Posterior cingulate gyrus (tissue), 11 donors: ENCODE measurements at places on chromosomes 16 and 17.
A peak's percentile ranks its signal among the peaks of the same experiment; 100 is the strongest.

DNA sequence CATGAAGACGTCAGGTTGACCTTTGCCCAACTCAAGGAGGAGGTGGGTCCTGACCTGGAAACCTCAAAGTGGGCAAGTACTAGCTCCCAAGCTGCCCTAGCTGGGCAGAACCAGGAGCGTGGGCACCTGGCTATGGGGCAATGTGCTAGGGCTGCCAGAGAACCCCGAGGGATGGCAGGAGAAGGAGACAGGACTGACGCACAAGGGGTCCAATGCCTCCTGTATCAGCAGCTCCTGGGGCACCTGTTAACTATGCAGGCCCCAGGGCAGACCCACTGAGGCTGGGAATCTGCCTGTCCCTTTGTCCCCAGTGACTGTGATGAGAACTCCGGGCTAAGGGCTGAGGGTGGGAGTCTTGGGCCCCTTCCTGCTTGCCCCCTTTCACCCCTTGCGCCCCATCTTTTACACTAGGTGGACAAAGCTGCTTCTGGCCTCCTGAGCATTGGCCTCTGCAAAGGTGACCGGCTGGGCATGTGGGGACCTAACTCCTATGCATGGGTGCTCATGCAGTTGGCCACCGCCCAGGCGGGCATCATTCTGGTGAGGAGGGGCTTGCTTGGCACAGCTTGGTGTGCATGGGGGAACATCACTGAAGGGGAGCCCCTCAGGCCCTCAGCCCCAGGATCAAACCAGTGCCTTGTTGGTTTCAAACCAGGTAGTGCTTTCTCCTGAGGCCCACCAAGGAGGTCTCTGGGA lies 7.7 kb downstream of the CHAD start:
- DNase-seq, result peak; percentile 68

DNA sequence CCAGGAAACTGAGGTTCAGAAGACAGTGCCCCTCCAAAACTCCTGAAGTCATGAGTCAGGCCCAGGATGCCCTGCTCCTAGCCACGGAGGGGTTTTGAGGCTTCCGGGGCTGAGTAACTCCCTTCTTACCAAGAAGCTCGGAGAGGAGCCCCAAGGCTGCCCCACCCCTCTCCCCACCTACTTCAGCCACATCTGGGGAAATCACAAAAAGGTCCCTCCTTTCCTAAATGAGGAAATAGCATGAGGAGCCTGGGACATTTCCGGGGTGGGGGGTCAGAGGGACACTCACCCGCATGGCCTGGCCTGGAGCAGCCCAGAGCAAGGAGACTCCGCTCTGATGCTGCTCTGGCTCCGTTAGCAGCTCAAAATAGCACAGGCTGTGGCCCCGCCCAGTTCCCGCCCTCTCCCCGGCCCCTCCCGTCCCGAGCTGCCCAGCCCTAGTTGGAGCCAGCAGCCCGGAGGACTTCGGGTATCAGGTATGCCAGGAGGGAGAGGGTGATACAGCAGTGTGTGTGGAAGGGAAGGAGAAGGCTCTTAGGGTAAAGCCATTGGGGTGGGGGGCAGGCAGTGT lies 40.1 kb downstream of the MYO18A start:
- DNase-seq, result no peak

DNA sequence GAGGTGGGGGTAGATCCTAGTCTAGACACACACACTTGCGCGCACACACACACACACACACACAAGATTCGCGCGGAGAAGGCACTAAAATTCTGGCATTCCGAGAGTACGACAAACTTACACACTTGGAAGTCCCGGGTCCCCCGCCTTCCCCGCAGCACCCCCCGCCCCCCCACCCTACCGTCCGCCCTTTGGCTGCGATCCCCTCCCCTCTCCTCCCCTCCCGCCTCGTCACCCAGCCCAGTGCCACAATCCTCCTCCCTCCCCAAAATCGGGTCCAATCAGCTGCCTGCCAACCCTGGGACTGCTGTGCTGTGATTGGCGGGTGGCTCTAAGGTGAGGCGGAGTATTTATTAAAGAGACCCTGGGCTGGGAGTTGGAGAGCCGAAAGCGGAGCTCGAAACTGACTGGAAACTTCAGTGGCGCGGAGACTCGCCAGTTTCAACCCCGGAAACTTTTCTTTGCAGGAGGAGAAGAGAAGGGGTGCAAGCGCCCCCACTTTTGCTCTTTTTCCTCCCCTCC lies at the start of gene SOX9:
SOX9 (plus strand) TSS at position 379 of the 522 bp plus-strand sequence. CDS start 372 bp downstream, outside the sequence.
- peak; percentile 95 for DNase-seq

DNA sequence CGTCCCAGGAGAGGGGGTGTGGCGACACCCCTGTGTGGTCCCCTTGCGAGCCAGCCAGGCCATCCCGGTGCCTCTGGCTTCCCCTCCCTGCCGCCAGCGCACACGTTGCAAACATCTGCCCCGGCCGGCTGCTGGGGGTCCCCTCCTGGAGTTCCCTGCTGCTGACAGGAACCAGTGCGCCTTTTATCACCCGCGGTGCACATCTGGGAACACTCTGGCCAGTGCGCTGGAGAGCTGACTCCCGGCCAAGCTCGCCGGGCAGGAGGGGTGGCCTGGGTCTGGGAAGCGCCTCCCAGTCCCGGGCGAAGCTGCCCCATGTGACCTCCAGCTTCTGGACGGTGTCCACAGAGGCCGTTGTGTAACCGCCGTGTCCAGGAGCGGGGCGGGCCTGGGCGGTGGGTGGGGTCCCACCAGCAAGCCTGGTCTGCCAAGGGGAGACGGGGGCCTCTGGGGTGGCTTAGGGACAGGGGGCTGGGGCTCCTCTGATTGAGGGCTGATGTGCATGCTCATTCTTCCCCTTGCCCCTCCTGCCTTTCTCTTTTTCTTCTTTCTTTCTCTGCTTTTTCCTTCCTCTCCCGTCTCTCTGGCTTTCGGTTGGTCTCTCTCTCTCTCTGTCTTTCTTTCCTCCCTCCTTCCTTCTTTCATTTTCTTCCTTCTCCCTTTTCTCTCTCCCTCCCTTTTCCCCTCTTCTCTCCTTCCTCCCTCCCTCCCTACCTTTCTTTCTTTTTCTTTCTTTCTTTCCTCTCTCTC lies 25.2 kb upstream of the CIBAR2 start:
- DNase-seq, result peak; percentile 98

GRCh38 chr16:1089822-1090619 lies 6.0 kb downstream of the C1QTNF8 start:
- no peak for DNase-seq

GRCh38 chr16:48408688-48409087 lies 23.5 kb upstream of the SIAH1 start:
- DNase-seq, result peak; percentile 61

DNA sequence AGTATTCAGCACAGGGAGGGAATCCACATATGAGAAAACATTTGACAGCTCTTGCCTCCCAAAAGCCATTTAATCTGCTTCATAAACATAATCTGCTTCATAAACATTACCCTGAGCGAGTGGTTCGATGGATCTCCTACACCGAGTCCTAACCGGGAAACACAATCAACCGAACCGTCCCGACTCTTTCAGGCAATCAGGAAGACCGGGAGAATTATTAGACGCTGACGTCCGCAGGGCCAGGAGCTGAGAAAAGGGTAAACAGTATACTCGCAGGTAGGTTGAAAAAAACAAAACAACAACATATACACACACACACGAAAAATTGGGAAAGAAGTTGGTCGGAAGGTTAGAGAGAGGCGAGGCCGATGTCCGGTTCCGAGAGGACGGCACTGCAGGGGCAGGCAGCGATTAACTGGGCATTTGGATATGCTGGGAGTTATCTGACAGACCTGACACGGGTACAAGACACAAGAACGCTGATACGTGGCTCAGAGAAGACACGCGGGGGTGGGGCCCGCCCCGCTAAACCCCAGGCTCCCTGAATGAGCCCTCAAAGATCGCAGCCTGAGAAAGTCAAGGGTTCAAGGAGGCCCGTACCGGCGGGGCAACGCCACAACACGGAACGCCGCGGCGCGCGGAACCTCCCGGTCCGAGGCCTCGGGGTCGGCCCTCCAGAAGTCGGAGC lies 585 bp downstream of the AP1G1 start:
- no peak for DNase-seq

- DNase-seq, result no peak
These were observed 46.1 kb downstream of the CYTH1 start for GRCh38 chr17:78735832-78736525.

- no peak for DNase-seq
These were observed 22.7 kb downstream of the RNF43 start for GRCh38 chr17:58394534-58395223.

DNA sequence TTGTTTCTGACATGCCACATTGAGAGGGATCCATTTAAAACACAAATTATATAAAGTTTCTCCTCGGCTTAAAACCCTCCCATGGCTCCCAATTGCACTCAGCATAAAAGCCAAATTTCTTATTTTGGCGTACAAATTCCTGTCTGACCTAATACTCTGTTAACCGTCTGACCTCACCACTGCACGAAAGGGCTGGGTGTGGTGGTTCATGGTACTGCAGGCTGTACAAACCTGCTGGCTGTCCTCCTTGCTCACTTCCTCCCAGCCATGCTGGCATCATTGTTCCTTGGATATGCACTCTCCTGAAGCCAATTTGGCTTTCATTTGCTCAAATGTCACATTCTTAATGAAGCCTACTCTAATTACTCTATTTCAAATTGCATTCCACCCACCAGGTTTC lies 301.6 kb upstream of the C16orf82 start:
- no peak for DNase-seq

DNA sequence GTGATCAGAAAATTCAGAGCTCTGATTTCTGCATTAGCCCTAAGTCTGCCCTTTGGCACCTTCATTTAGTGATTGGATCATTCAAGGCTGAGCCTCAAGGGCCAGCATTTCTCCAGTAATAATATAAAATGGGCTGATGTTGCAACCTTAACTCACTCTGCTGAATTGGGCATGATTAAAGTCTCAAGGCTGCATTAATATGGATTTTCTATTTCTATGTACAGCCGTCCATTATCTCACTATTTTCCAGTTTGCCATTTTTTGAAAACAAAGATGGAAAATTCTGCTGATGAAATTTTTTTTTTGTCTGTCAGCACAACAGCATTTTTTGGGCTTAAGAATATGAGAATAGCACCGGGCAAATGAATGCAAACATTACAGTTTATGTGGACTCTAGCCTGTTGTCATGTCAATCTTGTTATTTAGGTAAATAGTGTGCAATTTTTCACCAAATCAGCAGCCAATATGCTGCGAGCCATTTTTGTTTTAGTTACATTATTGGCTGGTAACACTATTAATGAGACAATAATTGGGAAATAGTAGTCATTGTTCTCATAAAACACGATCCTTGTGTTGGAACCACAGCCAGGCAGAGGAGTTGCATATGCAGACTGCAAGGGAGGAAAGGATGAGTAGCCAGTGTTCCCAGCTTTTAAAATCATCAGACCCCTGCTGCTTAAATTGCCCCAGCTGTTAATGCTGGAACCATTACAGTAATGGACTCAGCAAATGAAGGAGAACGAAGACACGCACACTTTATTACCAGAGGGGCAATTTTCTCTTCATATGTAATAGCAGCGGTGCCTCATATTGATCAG lies 10.5 kb downstream of the FTO start:
- no peak for DNase-seq

- DNase-seq, result no peak
These were observed 19.8 kb upstream of the SHISA6 start for GRCh38 chr17:11221196-11221595.

DNA sequence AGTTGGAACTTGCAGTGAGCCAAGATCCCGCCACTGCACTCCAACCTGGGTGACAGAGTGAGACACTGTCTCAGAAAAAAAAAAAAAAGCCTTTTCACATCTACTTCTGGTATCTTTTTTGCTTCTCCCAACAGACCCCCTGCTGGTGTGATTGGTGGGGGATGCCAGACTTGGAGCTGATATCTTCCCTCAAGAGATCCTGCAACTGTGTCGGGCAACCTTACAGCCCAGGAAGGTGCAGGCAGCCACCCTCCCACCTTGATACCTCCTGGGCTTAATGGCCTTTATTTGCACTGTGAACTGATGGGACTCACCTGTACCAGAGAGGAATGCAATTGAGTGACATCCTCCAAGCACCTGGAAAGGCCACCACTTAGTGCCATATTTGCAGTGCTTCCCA lies 142.3 kb downstream of the RGS9 start:
- DNase-seq, result no peak

GRCh38 chr16:55530316-55530856 lies 21.5 kb downstream of the LPCAT2 start:
- DNase-seq, result no peak

DNA sequence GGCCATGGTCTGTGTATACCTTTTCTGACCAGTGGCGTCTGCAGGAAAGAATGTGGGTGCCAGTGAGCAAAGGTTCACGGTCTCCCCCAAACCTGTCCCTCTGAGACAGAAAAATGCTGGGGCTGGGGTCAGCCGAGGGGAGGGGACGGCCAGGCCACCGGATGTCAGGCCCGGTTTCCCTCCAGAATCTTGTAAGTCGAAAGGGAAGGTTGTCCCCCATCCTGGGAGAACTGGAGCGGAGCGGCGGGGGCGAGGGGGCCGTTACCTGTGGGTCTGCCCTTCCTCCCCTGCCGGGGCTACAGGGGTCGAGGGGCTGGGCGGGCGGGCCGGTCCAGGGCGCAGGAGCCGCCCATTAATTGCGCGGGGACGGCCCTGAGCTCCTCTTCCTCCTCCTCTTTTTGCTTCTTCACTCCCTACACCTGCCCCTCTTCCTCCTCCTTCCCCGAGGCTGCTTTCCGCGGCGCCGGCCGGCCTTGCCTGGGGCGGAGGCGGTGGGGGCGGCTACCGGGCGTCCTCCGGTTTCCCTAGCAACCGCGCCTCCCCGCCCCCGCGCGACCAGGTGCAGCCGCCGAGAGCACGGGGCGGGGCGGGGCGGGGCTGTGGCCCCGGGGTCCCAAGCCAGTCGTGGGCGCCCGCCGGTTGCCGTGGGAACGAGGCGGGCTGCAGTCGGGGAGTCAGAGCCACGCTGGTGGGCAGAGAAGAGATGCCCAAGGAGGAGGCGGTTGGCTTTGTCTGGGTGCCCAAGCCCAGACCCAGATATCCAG lies at the start of gene MARCHF10:
MARCHF10 (minus strand) TSS at position 503 of the 764 bp plus-strand sequence. CDS start 6,579 bp downstream, outside the sequence.
- DNase-seq, result peak; percentile 93

GRCh38 chr17:12070561-12070960 lies 49.9 kb downstream of the MAP2K4 start:
- DNase-seq, result no peak

DNA sequence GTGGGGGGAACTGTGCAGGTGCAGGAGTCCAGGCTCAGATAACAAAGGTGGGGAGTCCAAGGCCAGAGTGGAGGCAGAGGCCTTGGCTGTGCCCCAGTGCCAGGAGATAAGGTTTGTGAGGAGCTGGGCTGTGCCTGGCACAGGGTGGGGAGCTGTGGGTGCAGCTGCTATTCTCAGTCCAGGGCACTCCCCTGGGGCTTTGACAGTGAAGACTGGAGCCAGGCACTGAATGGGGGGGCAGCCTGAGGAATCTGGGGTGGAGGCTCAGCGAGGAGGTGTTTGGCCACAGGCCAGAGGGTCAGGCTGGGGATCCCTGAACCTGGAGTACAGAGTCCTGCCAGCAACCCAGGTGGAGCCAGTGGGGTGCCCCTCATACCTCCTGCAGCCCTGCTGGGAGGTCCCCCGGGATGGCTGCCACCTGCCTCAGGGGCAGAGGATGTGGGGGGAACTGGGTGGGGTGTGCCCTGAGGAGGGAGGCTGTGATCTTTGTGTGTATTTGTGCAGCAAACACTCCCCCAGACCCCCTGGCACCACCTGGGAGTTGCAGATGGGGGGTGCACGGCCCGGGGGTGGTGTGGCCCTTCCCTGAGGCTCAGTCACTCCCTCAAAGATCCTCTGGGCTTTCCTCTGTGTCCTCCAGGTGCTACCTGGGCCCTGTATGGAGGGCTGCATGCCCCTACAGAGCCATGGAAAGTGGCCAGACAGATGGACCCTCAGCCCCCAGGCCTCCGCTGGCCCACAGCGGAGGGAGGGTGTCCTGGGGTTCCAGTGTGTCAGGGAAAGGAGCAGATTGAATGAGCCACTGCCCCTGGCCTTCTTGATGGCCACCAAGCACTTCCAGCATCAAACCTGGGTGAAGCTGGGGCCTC lies 44.5 kb upstream of the SMPD3 start:
- DNase-seq, result no peak

GRCh38 chr16:35196313-35196712 lies 1736.9 kb downstream of the TP53TG3F start:
- no peak for DNase-seq
